ENCODE measurements at places on chromosomes 1 and 21.

DNA sequence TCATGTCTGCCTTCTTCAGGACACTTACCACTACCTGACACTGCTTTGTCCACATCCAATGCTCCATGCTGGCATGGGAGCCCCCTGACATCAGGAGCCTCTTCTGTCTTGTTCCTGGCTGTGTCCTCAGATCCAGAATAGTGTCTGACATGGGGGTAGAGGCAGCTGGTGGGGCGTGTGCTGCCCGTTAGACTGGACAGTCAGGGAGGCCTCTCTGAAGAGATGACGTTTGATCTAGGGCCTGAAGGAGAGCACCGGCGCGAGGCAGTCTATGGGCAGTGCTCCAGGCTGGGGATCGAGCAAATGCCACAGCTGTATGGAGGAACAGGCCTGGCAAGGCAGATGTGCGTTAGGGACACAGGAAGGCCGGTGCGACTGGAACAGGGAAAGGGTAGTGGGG, 16.6 kb downstream of the SLC9A1 start:
- no peak for DNase-seq

- DNase-seq: no peak
Observed at GRCh38 chr21:36415375-36415774, 30.2 kb downstream of the CHAF1B start.

- DNase-seq: peak; percentile 80
Observed at GRCh38 chr21:43810505-43811261, 21.3 kb downstream of the RRP1 start.

DNA sequence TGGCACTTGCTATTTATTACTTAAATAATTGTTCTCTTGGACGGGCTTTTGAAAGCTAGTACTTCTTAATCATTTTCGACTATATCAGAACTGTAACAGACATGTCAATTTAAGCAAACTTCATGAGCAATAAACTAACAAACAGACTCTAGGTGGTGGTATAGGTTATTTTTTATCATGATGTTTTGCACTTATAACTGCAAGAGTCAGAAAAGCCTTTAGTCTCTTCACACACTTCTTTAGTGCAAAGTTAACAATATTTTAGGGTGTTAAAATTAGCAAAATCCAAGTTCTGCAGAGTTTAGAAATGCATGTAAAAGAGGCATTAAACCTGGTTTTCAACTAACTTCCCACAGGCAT, 2.2 kb downstream of the NRIP1 start:
- DNase-seq: peak; percentile 37

- peak; percentile 53 for DNase-seq
Observed at GRCh38 chr21:35511696-35512162, 462.6 kb upstream of the RUNX1 start.

- no peak for DNase-seq
Observed at GRCh38 chr1:19327736-19328135, 15.6 kb downstream of the SLC66A1 start.

- no peak for DNase-seq
Observed at GRCh38 chr1:118905196-118905595, 82.9 kb downstream of the TBX15 start.

- peak; percentile 21 for DNase-seq
Observed at GRCh38 chr1:22641906-22642636, 1.4 kb upstream of the C1QC start.

GRCh38 chr1:244065063-244065793, 14.1 kb downstream of the ZBTB18 start:
- no peak for DNase-seq

- no peak for DNase-seq
Observed at GRCh38 chr1:166270476-166271150, 103.8 kb upstream of the FAM78B start.

DNA sequence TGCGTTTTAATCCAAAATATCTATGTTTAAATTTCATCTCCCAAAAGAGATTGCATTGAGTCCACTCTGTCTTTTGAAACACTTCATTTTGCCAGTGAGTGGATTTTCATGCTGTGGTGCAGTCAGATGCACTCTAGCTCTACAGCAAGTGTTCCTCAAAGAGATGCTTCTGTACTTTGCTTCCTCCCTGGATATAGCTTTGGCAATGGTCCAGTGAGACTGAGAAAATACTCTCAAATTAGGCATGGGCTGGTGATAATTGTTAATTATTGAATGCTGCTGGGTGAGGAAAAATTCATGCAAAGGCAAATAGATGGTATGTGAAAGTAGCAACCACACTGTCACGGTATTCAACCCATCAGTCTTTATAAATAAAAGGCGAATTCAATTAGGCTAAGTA, 396.9 kb downstream of the ADGRL2 start:
- no peak for DNase-seq

- no peak for DNase-seq
Observed at GRCh38 chr1:103267266-103267665, 158.9 kb upstream of the COL11A1 start.

DNA sequence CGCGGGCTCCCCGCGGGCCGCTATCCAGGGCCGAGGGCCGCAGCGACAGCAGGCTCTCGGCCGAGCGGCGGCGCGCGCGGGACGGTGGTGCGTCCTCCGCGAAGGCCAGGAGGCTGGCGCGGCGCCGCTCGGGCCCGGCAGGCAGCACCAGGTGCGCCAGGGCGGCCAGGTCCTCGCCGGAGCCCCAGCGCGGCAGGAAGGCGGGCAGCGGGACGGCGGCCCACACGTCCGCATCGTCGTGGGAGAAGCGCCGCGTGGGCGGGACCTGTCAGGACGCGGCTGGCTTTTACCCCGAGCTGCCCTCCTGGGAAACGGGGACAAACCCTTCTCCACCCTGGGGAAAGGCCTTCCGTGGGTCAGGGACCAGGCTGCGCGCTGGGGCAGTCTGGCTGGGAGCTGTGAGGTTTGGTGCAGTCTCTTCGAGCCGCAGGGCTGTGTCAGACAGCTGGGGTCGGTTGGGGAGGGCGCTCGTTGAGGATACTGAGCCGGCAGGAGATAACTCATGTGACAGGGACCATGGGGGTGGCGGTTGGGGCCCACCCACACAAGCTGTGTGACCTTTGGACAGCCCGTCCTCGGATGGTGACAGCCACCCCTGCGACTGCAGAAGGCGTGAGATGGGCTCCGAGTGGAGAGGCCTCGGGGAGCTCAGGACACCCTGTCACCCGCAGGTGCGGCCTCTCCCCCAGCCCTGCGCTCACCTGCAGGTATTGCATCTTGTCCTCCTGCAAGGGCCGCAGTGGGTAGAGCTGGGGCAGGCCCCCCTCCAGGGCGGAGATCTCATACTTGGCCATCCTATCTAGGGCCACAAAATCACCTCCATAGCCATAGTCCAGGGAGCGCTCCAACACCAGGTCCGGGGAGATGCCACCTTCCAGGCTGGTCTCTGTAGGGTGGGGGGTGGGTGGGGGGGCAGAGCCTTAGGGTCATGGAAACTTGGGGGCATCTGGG, 6.0 kb downstream of the HES3 start:
- no peak for DNase-seq

DNA sequence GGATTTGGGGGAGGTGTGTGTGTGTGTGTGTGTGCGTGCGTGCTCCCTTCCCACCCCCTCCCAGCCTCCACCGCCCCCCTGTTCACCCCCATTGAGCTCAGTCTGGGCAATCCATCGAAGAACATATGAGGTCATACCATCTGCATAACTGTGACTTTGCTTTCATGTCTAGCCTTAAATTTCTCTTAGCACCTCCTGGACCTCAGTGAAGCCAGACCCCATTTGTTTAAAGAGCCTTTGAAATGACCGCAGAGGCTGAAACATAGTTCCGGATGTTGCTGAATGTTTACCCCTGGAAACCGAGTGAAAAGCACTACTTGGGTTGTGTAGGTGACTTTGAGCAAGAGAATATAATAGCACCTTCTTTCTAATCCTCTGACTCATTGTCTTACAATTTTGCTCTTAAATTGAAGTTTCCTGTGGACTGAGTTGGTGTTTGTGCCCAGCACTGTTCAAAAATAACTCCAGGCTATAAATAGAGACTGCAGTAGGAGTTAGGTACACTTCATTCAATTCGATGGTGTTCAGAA, 75.4 kb downstream of the UBE4B start:
- no peak for DNase-seq

- DNase-seq: peak; percentile 36
Observed at GRCh38 chr1:26234644-26235370, 807 bp downstream of the CEP85 start.

GRCh38 chr1:65260851-65261473, 48.4 kb upstream of the DNAJC6 start:
- DNase-seq: peak; percentile 52

DNA sequence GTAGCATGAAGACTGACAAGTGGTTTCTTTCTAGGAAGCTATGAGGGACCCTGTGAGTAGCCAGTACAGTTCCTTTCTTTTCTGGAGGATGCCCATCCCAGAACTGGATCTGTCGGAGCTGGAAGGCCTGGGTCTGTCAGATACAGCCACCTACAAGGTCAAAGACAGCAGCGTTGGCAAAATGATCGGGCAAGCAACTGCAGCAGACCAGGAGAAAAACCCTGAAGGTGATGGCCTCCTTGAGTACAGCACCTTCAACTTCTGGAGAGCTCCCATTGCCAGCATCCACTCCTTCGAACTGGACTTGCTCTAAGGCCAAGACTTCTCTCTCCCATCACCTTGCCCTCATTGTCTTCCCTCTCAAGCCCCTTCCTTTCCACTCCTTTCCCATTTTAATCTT, 3.4 kb upstream of the GABPB2 start:
- DNase-seq: no peak

DNA sequence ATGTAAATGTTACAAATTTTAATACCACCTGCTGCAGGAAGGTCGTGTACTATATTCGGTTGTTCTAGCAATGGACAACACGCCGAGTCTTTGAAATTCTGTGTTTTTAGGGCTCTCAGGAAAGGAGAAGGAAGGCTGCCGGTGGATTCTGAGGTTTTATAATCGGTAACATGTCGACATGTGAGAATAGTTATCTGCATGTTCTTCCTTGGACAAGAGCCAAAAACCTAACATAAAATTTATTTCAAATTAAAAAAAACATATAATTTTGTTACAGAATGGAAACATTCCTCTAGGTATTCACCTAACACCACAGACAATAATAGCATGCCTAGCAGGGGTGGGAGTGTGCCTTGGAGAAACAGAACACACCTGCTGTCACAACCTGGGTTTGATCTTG, 4.8 kb downstream of the PSMG1 start:
- no peak for DNase-seq
